ENCODE measurements at places on chromosomes 16 and 17.
A peak's percentile ranks its signal among the peaks of the same experiment; 100 is the strongest.

DNA sequence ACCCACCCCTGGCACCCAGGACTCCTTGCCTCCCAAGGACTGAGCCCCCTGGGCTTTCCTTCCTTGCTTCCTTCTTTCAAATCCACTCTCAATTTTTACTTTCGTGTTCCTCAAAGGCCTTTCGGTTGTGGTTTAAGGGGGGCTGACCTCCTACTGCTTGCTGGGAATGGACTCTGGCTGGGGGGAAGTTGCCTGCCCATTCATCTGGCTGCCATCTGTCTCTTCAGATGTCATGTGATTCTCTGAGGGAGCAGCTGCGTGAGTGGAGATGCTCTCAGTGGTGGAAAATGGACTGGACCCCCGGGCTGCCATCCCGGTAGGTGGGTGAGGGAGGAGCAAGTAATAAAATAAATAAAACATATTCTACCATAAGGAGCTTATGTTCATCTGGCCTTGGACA lies 93.8 kb upstream of the RPRML start:
- peak; percentile 74 for DNase-seq

- peak; percentile 37 for DNase-seq
These were observed 136.7 kb upstream of the NUDT7 start for GRCh38 chr16:77585379-77586251.

- DNase-seq, result no peak
These were observed 85.8 kb upstream of the SEC14L1 start for GRCh38 chr17:77054936-77055335.

- DNase-seq, result no peak
These were observed 167.3 kb upstream of the GSE1 start for GRCh38 chr16:85445779-85446222.

DNA sequence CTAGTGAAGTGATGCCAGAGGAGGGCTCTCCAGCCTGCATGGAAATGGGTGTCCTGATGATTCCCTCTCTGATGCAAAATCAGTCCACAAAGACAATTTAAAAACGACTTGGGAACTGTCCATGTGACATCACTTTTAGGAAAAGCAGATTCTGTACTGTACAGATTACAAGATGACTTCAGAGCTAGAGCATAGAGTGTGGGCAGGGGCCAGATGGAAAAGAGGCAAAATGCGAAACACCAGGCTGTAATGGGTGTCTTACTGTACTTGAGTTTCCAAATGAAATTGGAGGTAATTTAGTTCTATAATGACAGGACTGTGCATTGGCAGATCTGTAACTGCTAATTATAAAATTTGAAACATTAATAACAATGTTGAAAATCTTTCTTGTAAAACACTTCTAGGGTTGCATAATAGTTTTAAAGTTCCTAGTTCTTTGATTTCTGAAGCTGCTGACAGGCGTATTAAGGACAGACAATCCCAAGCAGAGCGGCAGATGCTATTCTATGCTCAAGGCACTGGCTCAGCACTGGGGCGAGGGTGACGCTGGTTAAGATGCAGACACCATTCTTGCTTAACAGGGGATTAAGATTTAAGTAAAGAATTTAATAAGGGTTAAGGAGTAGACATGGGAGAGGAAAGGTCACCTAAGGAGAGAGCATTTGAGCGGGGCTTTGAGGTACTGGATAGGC lies 29.6 kb downstream of the OGFOD1 start:
- DNase-seq, result no peak

DNA sequence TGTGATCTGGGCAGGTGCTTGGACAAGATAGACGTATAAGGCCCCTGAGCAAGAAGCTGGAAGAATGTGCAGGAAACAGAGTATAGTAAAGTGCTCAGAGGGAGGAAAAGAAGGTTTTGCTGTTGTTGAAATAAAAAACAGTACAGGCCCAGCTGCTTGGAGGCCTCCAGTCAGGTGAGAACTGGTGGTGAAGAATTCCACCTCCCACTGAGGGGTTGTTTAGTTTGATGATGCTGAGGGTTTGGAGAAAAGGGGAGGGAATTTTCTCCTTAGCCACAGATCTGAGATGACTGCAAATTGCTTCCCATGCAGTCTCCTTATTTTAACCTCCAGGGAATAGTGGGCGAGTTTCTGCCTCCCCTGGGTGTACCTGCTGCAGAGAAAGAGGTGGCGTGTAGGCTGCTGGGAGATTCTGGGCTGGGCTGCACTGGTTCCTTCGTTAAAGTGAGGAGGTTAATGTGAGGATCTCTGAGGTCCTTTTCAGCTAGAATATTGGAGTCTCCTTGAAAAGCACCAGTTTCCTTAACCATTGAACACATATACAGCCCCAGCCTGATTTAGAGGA lies 25.8 kb downstream of the SMPD3 start:
- DNase-seq, result no peak

DNA sequence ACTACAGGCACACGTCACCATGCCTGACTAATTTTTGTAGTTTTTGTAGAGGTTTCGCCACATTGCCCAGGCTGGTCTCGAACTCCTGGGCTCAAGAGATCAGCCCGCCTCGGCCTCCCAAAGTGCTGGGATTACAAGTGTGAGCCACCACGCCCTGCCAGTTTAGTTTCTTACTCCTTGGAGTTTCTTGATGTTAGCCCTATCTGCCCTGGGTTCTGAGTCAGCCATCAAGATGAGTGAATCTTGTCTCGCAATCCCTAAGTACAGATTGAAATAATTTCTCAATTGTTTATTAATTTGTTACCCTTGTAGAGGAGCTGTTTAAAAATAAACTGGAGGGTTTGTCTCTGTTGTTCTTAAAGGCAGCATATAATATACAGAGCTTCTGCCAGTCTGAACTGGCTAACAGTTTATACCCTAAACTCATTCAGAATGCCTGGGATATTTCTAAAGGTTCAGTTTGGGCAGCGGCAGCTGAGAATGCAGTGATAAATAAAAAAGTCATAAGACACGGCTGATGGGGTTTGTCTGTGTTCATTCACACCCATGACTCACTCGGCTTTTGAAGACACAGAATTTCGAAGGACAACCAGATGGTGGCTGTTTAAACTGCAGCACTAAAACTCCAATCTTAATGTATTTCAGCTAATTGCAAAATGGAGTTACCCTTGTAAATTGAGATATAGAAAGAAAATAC lies 39.6 kb downstream of the GPRC5B start:
- peak; percentile 82 for DNase-seq

- no peak for DNase-seq
These were observed 15.8 kb downstream of the DRC3 start for GRCh38 chr17:17988427-17988945.

GRCh38 chr16:77784441-77785372 lies 3.7 kb upstream of the VAT1L start:
- DNase-seq, result no peak

GRCh38 chr17:50972577-50972976 lies 106.4 kb upstream of the TOB1 start:
- DNase-seq, result no peak

- DNase-seq, result no peak
These were observed 30.6 kb upstream of the MAP3K14 start for GRCh38 chr17:45347444-45347843.

- no peak for DNase-seq
These were observed 5.0 kb upstream of the PRSS54 start for GRCh38 chr16:58299757-58300349.

GRCh38 chr17:37813751-37814150 lies 68.9 kb upstream of the HNF1B start:
- DNase-seq, result peak; percentile 99

DNA sequence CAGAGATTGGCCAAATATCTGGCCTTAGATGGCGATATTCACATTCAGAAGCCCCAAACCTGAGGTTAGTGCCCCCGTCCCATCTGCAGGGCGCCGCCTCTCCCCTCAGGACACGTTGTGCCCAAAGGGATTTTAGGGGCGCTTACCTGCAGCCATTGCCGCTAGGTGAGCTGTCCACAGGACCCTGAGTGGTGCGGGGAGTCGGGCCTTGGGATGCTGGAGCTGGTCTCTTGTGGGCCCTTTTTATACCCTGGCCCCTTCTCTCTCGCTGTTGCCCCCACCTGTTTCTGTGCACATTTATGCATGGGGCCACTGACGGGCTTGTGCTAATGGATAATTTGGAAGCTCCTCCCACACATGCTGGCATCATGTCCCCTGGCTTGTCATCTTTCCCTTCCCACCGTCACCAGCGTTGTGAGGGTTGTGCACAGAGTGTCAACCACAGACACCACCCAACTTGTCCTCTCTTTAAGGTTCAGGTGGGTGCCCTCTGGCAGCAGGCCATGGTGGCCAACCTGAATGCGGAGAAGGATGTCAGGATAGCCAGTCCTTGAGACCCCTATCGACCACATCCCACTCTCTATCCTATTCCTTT lies at the start of gene CSHL1:
CSHL1 (minus strand) TSS at position 218 of the 595 bp plus-strand sequence; CDS start at position 156, 62 bp downstream.
- DNase-seq, result no peak

DNA sequence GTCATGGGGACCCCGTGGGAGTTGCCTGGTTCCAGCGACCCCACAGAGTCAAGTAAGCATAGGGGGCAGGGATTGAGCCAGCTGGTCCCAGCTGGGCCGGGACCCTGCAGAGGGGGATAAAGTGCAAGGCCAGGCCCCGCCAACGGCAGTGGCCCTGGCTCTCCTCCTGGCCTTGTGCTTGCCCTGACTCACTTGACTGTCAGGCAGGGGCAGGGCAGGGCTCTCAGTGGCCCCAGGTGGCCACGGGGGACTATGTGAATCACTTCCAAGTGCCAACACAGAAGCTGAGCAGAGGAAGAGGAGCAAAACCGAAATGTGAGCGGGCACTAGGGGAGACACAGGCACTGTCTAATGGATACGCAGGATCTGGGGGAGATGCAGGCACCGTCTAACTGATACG lies 21.6 kb upstream of the NCBP3 start:
- no peak for DNase-seq

DNA sequence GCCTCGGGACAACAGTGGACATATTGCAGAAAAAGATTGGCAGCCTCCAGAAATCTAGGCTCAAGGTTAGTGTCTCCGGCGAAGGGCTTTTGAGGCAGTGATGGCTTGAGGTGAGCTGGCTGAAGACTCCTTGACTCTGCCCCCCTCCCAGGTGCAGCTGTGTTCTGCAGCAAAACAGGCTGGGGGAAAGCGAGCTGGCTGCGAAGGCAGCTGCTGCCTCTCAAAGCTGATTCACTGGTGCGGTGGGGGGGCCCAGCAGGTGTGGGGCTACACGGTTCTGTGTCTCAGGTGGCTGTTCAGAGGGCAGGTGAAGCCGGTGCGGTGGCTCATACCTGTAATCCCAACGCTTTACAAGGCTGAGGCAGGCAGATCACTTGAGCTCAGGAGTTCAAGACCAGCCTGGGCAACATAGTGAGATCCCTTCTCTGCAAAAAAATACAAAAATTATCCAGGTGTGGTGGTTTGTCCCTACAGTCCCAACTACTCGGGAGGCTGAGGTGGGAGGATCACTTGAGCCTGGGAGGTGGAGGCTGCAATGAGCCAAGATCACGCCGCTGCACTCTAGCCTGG lies 22.9 kb downstream of the C16orf96 start:
- no peak for DNase-seq

DNA sequence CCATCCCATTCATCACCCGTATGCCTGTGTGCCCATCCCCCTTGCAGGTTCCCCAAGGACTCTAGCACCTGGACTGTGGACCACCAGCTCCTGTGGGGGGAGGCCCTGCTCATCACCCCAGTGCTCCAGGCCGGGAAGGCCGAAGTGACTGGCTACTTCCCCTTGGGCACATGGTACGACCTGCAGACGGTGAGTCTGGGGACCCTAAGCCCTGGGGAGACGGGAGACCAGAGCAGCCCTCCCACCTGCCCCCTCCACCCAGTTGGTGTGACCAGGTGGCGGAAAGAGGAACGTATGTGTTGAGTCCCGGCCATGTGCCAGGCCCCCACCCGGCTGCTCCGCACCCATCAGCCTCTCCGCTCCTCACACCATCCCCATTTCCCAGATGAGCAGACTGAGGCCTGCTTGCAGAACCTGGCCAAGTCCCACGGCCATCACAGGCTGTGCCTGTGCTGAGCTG lies 15.6 kb downstream of the GAA start:
- DNase-seq, result no peak

DNA sequence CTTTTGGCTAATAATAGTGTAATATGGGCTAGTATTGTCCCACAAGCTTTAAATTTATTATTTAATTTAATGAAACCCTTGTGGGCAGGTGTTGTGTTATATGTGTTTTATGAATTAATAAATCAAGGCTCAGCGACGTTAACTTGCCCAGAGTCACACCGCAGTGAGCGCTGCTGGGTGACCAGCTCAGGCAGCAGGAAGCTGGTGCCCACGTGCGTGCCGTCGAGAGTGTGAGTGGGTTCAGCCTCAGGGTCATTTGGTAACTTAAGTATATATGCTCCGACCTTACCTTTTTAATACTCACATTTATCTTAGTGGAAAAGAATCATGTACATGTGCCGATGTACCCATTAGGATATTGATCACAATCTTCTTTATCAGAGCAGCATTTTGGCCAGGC lies 137.4 kb upstream of the CHMP6 start:
- DNase-seq, result no peak

- no peak for DNase-seq
These were observed 15.2 kb upstream of the IL34 start for GRCh38 chr16:70630960-70631745.

DNA sequence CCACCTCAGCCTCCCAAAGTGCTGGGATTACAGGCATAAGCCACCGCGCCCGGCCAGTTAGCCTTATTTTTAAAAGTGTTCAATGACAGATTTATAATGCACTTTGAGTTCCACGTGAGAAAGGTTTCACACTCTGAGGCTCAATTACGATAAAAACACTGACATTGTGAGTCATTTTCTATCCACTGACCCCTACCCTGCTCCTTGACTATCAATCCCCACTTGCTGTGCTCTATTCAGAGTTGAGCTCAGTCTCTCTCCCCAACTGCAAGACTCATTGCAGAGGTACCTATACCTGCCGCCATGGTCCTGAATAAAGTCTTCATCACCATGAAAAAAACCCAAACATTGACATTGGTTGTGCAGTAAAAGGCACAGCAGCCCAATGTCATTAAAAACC lies 8.5 kb downstream of the GFOD2 start:
- no peak for DNase-seq

GRCh38 chr16:50038286-50038685 lies 13.3 kb downstream of the CNEP1R1 start:
- DNase-seq, result no peak

DNA sequence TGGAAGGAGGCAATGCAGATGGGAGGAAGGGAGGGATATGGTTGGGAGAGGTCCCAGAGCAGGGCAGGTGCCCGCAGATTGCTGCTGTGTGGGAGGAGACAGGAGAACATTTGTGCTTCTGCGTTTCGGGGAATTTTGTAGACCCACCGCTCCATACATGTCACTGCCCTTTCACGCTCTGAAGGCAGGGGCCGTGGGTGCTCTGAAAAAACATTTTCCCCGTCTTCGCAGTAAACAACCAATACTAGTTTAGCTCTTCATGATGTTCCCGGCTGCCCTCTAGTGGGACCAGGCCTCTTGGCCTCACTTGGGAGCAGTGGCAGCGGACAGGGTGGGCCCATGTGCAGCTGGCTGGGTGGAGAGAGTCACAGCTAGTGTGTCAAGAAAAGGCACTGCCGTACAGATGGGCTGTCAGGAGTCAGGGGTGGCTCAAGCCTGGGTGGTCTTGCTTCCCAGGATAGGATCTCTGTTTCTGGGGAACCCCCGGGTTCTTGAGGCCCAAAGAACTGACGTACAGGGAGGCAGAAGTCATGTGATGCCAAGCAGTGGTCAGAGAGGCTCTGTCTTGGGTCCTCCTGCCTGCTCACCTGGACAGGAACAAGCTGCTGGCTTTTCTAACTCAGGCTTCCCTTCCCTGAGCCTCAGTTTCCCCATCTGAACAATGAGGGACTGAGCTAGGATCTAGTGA lies 46.5 kb upstream of the CPNE2 start:
- DNase-seq, result peak; percentile 65

GRCh38 chr16:70715055-70715858 lies 29.4 kb upstream of the MTSS2 start:
- peak; percentile 93 for DNase-seq

- no peak for DNase-seq
These were observed 7.9 kb downstream of the SPOP start for GRCh38 chr17:49670002-49670401.

Data from fibroblast of skin of abdomen (primary cell).